ENCODE measurements at places on chromosomes 5 and 9.
A peak's percentile ranks its signal among the peaks of the same experiment; 100 is the strongest.

GRCh38 chr9:127209220-127209619 is 55.4 kb upstream of the GARNL3 start:
- no peak for DNase-seq

GRCh38 chr9:9182431-9182830 is 1382.9 kb upstream of the DMAC1 start:
- DNase-seq: no peak

DNA sequence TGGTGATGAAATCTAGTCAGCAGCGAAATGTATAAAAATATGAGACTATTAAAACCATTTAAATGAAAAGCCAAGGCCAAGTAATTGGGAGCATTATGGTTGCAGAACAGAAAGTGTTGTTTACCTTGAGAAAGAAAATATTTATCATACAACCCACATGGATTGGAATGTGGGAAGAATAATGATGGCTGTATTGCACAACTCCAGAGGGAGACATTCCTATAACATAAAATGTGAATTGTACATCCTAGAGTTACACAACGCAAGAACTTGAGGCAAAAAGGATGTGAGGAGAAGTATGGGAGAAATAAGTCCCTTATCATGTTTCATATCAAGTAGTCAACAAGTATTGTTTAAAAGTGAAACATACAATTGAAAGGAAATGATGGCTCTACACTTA is 1014.0 kb upstream of the SEMA6A start:
- no peak for DNase-seq

GRCh38 chr9:33155393-33155792 is 11.7 kb downstream of the B4GALT1 start:
- no peak for DNase-seq

- DNase-seq: no peak
Measured at GRCh38 chr9:95425910-95426551, 90.7 kb downstream of the PTCH1 start.

DNA sequence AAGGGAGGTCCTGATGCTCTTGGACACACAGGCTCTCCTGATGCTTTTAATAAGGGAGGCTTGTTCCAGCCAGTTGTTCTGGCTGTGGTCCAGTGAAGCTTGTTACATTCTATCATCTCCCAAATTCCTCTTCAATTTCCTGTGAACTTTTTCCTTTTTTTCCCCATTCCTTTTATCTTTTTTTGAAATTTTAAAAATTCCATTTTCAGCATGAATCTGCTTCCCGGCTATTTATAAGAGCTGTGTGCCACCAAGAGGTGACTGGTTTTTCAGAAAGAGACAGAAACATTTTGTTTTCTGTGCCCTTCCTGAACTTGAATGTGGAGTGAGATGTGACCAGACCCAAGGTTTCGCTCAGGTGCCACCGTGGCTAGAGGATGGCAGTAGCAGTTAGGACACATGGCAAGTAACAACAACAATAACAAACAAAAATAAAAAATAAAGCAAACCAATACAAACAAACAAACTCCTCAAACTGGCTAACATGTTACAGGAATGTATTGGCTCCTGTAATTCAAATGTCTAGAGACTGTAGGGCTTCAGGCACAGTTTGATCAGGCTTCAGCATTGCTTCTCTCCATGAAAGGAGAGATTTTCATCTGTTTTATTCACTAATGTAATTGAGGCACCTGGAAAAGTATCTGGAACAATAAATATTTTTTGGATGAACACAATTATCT is 121.1 kb downstream of the BOD1 start:
- no peak for DNase-seq

GRCh38 chr5:14400085-14400484 is 181.5 kb upstream of the OTULINL start:
- no peak for DNase-seq

DNA sequence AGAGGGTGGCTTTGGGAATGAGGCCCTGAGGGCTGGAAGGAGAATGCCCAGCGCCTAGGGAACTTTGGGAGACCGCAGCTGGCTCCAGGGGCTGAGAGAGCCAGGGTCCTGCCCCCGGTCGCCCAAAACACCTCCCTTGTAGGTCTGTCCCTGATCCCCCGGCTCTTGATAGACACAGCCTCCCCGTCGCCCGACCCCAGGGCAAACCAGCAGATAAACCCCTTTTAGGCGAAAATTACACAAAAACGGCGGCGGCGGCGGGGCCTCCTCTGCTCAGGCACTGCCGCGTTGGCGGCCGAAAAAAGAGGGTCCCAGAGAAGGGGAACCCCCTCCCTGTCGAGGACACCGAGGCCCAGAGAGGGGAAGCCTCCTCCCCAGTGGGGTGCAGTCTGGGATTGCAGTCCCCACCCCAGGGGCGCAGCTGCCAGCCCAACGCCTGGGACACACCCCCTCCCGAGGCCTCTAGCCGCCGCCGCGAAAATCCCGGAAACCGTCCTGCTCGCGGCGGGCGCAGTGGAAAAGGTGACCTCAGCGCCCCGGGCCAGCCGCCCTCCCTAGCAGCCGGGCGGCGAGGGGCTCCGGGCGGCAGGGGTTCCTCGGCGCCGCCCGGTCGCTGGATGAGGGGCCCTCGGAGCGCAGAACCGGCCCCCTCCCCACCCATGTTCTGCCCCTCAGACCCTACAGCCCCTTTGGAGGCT is 3.1 kb upstream of the BARX1 start:
- DNase-seq: no peak

GRCh38 chr9:94925751-94926430 is 199.4 kb downstream of the AOPEP start:
- DNase-seq: no peak

DNA sequence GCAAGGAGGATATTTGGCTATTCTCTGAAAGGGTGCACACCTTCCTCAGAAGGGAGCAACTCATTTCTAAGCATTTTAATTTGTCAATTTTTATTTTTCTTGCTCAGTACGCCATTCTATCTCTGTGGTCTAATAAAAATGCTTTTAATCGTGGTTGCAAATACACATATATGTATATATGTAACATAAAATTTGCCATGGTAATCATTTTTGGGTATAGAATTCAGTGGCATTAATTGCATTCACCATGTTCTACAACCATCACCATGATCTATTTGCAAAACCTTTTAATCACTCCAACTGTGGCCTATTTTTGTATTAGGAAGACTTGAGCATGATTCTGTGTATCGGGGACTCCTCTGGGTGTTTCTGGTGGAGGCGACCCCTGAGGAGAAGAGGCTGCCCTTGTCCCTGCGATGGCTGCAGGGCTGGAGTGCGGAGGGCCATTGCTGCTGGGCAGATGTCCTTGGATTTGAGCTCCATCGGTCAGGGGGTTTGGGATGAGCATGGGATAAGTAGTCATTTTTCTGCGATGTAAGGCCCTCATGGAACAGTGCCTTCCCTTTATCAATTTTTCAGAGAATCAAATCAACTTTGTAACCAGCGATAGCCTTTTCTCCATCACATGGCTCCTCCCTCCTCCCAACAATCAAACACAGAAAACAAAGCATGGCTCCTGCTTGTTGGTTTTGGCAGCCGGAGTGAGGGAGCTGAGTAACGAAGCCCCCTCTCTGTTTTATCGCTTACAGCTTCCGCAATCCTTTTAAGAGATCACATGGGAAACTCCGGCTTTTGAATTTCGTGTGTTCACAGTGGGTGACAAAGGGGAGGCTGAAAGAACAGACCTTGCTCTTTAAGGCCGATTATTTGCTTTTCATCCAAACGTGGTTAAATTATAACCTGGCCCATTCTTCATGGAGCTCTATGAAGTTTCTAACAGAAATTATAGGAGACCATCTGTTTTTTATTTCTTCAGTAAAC is 187.3 kb downstream of the TENT4A start:
- DNase-seq: no peak

- no peak for DNase-seq
Measured at GRCh38 chr5:68250661-68251298, 35.2 kb downstream of the PIK3R1 start.

GRCh38 chr5:82931110-82931509 is 146.1 kb downstream of the TMEM167A start:
- DNase-seq: no peak

DNA sequence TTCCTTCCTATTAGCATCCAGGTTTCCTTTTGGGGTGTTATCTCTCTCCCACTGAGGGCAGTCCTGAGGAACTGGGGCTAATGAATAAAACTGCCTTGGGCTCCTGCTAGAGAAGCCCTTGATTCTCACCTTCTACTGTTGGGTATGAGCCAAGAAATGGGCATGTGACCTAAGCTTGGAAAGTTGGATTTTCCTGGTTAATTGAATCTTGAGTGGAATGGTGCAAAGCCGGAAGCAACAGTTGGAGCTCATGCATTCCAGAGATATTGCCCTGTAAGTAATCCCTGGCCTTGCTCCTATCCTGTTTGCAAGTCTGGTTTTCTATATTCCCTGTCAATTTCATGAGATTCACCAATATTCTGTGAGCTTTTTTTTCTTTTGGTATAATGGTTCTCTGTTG is 158.5 kb upstream of the ELL2 start:
- DNase-seq: peak; percentile 62

- no peak for DNase-seq
Measured at GRCh38 chr5:142484821-142485387, 160.1 kb upstream of the SPRY4 start.

GRCh38 chr9:117744856-117745389 is 40.7 kb downstream of the TLR4 start:
- DNase-seq: no peak

- no peak for DNase-seq
Measured at GRCh38 chr9:81885602-81886001, 42.6 kb upstream of the SPATA31D4 start.

DNA sequence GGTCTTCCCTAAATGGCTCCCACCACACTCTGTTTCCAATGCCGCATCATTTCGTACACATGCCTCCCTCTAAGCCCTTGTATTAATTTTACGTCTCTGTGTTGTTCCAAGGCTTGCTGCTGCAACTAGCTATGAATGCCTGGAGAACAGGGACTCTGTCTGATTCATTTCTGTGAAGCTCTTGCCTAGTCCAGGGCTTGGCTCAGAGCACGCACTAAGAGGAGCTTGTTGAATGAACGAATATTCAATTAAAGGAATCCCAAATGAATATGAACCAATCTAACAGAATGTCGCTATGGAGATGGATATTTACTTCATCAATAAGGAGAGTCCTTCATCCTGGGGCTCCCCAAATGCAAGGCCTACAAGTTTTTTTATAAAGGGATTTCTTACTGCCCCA is 55.3 kb downstream of the TGFBR1 start:
- DNase-seq: no peak

GRCh38 chr5:32232441-32233219 is 58.5 kb upstream of the GOLPH3 start:
- DNase-seq: no peak

- DNase-seq: no peak
Measured at GRCh38 chr5:140165101-140165922, 9.7 kb upstream of the CYSTM1 start.

DNA sequence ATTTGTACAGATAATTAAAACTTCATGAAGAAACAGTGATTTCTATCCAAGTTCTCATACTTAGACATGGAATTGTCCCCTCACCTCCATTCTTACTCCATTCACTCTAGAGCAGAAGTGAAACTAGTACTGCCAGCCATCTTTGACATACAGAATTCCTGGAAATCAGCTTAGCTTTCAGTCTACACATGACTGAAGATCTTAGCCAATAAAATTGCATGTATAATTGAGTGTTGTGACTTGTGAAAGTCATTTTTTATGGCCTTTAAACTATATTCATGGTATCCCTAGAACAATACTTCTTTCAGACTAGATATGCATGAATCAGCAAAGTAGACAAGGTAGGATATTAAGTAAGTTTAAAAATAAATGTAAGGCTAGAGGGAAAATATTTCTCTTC is 705.2 kb upstream of the ZNF608 start:
- no peak for DNase-seq

- no peak for DNase-seq
Measured at GRCh38 chr5:123882965-123883345, 371.0 kb downstream of the CSNK1G3 start.

- DNase-seq: no peak
Measured at GRCh38 chr5:54383941-54384340, 71.6 kb upstream of the HSPB3 start.

DNA sequence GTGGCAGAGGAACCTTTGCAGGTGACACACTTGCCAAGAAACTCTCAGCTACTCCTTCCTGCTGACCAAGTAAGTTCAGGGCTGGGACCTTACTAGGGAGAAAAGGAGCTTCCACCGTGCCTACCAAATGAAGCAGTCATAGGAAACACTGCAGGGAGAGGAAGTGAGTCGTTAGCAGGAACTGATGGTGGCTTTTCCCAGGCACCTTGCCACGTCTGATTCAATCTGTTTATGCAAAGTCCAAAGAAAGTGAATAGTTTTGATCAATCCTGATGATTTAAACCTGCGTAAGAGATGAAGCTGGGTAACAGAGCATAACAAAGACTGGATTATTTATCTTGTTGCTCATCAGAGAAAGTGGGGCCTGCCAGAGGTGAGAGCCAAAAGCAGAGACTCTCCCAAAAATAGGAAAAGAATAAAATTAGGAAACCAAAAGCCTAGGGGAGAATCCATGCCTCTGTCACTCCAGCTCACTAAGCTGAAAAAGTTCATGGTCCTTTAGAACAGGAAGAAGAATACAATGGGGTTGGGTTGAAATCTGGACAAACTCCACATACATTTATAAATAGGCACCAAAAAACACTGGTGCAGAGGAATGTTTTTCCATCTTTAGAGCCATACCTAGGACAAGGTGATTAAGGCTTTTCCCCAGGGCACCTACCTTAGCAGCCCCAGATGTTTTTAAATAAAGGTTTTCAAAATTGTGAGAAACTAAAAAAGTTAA is 9.3 kb upstream of the PFDN1 start:
- DNase-seq: no peak

DNA sequence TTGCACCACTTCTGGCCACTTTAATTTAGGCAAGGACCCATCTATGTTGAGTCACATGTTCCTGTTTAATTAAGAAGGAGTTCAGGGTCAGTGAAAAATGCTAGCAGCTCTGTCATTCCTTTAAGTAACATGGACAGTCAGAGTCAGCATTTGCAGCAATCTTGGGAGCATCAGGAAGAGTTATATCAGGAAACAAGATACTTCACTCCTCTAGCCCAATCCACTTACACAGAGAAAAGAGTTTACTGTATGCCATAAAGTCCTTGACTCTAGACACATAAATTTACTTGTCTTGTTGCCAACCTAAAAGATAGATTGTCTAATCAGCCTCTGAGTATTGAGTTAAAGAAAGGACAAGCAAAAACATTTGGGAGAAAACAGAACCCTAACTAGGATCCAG is 266.7 kb downstream of the PJA2 start:
- DNase-seq: no peak

- no peak for DNase-seq
Measured at GRCh38 chr5:24591426-24591825, 53.4 kb downstream of the CDH10 start.
